Right lung (tissue), 10 donors: ENCODE measurements at places on chromosomes 2 and 18.

DNA sequence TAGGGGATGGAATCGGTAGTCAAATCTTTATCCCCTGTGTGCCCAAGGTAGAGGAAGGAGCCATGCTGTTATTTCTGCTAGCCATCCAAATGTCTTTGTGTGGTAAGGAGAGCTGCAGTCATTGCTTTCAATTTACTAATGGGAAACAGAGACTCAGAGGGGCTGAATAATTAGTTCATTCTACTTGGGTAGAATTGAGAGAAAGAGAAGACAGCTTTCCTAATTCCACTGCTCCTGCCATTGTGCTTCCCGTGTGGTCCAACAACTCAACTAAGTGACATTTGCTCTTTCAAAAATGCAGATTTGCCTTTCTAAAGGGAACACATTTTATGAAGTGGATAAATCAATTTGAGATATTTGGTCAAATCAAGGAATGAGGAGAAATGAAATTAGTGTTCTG lies 136.1 kb downstream of the AQP4 start:
- no peak for DNase-seq

DNA sequence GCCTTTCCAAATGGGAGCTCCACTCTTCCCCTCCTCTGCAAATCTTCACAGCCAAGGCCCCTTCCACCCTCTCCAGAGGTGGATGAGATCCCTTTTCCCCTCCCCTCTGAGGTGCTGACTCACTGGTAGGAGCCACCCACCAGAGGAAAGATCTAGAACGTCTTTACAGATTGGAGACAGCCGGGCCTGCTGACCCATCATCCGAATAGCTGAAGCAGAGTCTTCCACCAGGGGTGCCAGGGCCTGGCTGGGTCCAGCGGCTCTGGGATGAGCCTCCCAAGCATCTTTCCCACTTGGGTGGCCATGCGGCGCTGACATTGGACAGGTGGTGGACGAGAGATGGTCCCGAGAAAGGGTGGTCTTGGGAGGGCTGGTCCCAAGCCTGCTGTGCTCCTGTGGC lies 9.0 kb downstream of the ERFE start:
- DNase-seq, result no peak

DNA sequence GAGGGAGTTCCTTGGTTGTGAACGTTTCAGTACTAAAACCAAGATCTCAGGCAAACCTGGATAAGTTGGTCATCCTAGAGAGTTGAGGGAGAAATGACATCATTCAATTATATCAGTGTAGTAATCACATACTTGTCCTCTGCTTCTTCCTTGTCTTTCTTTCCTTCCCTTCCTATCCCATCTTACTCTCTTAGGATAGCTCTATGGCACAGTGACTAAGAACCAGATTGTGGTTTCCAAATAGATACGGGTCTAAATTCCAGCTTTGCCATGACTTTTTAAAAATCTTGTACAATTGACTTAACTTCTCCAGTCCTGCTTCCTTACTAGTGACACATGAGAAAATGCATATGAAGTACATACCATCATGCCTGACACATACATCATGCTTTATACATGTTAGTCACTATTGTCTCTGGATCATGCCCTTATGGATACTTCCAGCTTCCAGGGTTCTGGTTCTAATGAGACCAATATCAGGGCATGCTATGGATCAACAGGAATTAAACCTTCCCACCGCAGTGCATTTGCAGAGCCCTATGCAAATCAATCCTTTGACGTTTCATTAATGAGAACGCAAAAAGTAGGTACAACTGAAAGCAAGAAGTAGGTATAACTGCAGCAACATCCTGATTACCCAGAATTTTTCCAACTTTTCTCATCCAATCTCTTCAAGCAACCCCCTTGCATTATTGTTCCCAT lies 168.0 kb upstream of the KLF7 start:
- no peak for DNase-seq

GRCh38 chr2:71603851-71604725 lies 150.7 kb downstream of the DYSF start:
- DNase-seq, result no peak

DNA sequence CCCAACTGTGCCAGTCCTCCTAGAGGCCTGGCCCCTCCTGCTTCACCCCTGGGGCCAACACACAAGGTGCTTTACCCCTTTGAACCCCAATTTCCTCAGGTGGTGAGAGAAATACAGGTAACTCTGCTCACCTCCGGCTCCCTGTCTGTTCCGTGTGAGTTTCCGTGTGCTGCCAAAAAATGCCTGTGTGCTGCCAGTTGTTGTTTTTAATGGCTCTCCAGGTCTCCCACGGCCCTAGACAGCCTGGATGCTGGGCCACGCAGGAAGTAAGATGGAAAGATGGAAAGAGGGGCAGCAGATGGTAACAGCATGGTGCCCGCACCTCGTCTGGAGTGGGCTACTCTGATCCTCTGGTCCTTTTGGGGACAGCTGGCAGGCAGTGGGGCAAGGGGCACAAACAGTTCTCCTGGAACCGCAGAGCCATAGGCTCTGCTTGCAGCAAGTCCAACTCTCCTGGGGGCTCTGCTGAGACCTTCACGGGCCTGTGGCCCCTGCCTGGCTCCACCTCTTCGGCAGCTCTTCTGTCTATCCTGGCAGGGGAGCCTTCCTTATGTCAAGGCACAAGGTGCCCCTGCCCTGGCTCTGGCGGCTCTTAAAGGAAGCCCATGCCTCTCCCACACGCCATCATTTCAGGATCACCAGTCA lies 4.3 kb upstream of the ARHGEF4 start:
- DNase-seq, result no peak

DNA sequence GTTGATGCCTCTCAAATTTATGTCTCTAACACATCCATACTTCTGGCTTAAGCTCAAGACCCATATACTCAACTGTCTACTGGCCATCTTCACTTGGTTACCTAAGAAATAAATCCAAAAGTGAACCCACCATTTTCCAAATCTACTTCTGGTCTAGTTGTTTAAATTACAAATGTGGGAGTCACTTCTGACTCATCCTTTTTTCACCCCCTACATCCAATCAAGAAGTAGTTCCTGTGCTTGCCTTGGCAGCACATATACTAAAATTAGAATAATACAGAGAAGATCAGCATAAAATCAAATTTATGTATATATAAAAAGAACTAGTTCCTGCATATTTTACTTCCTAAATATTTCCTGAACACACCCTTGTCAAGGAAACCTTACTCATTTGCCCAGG lies 53.6 kb downstream of the STRN start:
- no peak for DNase-seq

DNA sequence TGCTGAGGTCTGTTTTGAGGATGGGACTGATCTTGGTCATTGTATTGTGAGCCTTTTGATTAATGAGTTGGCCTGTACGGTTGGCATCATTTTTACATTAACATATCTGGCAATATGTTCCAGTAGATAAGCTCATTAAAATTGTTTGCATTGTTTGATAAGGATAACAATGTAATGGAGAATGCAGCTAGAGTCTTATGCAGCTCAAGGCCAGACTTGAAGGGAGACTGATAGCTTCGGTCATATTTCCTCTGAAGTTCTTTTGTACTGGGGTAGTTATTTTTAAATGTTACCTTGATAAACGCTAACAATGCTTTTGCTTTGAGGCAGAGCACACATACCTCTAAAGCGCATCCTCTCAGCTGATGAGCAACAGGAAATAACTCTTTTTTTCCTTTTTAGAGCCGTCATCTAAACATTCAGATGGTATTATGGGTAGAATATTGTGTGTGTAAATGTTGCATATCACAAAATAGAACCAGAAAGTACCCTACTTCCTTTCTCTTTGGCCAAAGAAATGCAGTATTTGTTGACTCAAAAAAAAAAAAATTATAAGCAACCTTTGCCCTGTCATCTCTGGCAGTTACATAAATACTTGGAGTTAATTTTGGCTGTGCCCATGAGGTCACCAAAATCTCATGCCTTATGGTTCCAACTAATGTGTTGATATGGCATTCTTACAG lies 1.3 kb downstream of the MAPRE2 start:
- DNase-seq, result no peak

DNA sequence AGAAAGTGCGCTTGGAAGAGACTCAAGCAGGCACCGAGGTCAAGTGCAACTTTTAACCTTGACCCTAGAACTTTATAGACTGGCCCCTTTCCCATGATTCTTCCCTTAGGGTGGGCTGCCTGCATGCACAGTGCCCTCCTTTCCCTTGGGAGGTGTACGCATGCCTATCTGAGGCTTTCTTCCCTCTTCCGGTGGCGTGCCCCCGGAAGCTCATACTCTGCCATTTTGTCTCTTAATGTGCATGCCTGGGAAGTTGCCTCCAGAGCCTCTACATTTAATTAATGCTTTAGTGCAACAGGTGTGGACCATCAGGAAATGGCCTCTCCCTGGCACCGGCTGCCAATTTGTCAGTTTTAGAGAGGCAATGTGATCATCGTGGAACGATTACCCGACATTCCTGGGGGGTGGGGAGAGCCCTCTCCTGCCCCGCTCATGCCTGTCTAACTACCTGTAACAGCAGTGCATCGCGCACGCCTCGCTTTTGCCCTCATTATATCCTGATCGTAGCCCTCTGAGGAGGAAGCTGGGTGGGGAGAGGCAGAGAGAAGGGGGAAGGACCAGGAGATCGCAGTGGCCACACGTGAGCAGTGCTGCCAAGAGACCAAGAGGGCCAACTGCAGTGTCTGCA lies 194.8 kb downstream of the TFCP2L1 start:
- DNase-seq, result no peak

DNA sequence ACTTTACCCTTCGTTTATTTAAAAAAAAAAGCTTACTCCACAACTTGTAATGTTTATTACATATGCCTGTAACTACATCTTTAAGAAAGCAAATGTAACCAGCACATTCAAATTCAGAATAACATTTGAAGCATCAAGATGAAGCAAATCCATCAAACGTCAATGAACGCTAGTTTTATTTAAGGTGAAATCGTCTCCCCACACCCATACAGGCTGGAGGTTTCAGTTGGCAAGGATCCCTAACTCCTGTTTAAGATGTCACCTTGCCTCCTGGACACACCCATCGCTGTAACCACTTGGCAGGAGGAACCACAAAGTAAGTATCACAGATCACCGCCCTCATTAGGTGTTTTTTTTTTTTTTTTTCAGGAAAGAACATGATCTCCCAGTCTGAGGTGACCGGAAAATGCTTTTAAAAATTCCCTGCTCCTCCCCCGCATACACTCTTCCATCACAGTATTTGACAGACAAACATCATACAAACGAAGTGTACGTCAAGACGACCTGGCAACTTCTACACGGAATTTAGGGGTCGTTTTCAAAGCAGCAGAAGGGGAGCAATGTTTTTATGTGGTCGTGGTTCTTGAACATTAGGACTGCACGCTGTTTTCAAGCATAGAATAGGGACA lies 19.7 kb upstream of the STPG4 start:
- peak; percentile 49 for DNase-seq

GRCh38 chr2:225004597-225004996 lies 37.7 kb downstream of the DOCK10 start:
- DNase-seq, result no peak

- no peak for DNase-seq
Measured at GRCh38 chr2:107430596-107431266, 396.0 kb upstream of the RGPD4 start.

- no peak for DNase-seq
Measured at GRCh38 chr2:208251098-208251497, 3.8 kb downstream of the IDH1 start.
